ENCODE measurements at places on chromosomes 11 and 22.

DNA sequence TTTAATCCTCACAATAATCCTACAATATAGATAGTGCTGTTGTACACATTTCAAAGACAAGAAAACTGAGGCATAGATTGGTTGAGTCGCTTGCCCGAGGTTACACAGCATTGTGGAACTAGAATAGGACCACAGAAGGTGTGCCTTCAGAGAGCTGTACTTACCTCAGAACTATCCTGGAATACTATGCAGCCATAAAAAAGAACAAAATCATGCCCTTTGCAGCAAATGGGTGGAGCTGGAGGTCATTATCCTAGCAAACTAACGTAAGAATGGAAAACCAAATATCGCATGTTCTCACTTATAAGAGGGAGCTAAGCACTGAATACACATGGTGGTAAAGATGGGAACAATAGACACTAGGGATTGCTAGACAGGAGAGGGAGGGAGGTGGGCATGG lies 15.7 kb upstream of the NAV2 start:
- DNase-seq, result no peak

GRCh38 chr11:67645521-67646461 lies 4.7 kb downstream of the ACY3 start:
- no peak for DNase-seq

GRCh38 chr11:13923716-13924650 lies 38.5 kb upstream of the SPON1 start:
- no peak for DNase-seq

GRCh38 chr11:34426766-34427185 lies 12.0 kb upstream of the CAT start:
- no peak for DNase-seq

- no peak for DNase-seq
Observed at GRCh38 chr11:73410627-73411026, 34.4 kb downstream of the RELT start.

GRCh38 chr22:23086787-23087186 lies 16.5 kb downstream of the GNAZ start:
- DNase-seq, result no peak
